ENCODE measurements at places on chromosomes 7 and 10.

DNA sequence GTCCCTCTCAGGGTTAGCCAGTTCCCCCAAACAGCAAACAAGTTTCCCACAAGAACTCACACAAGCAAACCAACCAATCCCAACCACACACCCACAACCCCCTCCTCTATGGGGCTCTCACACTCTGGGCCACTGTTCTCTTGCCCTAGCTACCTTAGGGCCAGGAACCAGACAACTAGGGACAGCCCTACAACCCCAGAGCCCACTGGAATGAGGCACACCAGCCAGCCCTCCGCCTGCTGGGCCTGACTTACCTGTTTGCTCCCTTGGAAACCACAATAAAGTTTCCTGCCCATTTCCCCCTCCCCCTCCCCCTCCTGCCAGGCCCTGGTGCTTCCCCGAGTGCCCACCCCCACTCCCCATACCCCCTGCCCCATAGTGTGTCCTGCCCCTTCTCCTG, 132.6 kb downstream of the WDR11 start:
- no peak for DNase-seq

GRCh38 chr10:117126034-117126433, 12.0 kb downstream of the VAX1 start:
- DNase-seq = no peak

DNA sequence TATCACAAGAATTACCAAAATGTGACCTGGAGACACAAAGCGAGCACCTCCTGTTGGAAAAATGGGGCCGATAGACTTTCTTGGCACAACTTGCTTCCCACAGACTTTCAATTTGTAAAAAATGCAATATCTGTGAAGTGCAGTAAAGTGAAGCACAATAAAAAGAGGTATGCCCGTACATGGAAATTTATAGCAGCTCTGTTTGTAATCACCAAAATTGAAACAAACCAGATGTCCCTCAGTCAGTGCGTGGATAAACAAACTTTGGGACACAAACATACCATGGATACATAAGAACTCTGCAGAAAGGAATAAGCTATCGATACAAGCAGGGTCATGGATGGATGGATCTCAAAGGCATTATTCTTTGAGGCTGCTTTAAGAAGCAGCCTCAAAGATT, 33.6 kb downstream of the ARID5B start:
- no peak for DNase-seq

- DNase-seq = no peak
Observed at GRCh38 chr7:43642897-43643630, 60.2 kb downstream of the STK17A start.

DNA sequence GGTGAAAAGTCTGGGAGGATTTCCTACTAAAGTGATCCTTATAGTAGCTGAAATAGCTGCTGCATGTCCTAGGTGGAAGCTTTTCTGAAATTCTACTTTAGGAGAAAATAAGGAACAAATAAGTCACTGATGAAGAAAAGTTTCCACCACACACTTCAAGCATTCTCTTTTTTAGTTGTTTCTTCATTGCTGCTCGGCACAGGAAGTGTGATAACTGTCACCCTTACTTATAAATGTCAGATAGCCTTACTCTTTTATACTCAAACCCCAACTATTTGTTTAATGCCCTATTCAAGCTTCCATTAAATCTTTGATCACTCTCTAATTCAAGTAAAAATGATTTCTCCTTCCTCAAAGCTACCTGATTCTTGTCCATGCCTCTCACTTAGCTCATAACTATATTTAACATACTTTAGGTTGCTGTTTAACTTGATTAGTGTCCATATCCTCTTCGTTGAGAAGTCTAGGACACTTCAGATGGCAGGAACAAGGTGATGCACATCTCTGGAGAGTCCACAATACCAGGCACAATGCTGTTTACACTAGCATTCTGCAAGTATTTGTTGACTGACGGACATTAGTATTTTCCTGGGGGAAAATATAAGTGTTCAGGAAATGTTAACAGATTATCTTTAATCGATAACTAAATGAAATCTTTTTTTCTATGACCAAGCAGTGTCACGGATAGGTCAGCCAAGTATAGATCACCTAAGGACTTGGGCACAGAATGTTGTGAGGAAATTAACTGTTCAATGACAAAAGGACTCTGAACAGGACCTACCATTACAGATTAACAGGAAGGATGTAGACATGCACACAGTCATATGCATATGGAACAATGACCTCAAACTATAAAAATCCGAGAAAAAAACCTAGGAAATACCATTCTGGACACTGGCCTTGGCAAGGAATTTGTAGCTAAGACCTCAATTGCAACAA, 67.4 kb downstream of the ZNF438 start:
- no peak for DNase-seq

DNA sequence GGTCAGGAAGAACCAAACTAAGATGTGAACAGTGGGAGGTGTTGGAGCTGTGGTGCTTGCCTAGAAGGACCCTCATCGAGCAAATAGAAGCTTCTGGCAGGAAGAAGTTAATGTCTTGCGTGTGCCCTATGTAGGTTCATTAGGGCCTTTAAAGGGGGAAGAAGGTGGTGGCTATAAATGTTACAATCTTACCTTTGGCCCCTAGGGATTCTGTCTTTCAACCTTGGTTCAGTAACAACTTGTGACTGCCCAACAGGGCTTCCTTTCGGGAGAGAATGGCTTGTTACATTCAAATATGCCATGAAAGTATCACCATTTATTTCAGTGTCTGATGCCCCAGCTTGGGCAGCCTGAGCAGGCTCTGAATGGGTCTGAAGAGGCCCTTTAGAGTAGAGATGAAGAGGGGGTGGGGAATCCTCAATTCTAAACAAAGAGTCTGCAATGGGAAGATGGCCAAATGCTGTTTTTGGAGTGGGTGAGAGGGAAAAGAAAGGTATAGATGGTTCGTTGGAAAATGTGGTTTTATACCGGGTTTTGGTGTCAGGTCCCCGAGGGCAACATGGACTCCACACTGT, 108.0 kb downstream of the TCF7L2 start:
- no peak for DNase-seq

- DNase-seq = no peak
Observed at GRCh38 chr7:47572094-47572445, 9.8 kb downstream of the TNS3 start.

DNA sequence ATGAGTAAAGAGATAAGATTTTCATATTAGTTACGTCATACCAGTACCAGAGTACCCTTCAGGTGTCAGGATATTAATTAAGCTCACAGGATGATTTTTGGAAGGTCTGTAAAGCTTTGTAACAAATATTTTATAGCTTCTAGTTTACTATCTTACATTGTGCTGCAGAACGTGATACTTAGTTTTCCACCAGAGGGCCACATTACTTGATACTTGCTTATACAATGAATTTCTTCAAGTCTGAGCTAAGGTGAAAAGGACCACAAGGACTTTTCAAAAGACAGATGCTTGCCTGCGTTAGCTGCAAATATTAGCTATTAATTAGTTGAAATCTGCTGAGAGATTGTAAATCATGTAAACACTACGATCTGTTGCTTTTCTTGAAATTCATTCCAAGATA, 12.2 kb downstream of the FOXP2 start:
- no peak for DNase-seq

DNA sequence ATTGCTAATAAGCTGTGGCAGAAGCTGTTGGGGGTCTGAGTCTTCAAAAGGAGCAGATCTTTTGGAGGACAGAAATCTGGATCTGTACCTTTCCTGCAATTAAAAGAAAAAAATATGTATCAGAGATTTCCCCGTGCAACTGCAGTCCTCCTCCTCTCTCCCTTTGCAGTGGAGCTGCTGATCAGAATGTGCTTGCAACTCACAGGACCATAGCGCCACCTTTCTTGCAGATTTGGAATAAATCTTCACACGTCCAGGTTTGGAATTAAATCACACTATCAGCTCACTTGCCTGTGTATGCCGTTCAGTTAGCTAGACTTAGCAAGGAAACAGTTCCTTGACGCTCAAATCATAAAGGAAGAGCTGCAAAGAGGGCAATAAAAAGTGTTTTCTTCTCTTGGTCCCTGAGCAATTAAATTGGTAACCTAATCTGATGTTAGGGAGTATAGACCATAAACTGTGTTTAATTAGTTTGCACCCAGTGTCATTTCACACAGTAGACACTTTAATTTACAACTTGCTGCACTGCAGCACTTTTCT, 77.4 kb downstream of the PON1 start:
- DNase-seq = peak; percentile 64

DNA sequence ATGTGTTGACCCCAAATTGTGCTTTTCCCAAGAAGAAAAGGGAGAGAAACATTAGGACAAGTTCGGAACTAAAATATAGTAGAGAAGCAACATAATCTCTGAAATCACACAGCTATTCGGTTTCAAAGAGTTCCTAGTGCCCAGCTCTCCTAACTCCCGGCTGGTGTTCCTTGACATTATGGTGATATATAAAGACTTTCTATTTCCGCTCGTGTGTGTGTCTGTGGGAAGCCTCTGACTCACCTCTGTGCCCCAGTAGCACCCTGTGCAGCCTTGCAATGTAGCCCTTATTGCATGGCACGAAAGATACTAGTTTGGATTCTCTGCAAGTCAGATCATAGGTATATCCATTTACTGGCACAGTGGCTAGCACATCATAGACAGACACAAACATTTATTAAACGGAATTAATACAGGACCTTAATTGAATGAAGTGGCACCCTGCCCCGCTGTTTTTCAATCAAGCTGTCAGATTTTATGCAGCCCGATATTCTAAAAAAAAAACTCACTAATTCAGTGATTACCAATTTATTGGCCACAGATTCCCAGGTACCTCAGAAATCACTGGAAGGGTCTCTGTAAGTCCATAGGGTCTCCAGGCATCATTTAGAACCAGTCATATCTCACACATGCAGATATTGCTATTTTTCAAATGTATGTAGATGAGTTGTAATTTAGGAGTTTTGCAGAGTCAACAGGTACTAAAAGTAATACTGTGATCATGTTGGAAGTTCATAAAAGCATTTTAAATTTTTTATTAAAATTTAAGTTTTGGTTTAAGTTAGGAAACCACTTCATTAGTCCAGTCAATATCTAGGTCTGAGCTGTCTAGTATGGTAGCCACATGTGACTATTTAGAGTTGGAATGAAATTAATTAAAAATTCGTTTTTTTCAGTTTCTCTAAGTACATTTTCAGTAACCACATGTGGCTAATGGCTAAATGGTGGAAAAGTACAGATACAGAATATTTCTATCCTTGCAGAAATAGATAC, 43.3 kb downstream of the SFTPD start:
- DNase-seq = peak; percentile 31

DNA sequence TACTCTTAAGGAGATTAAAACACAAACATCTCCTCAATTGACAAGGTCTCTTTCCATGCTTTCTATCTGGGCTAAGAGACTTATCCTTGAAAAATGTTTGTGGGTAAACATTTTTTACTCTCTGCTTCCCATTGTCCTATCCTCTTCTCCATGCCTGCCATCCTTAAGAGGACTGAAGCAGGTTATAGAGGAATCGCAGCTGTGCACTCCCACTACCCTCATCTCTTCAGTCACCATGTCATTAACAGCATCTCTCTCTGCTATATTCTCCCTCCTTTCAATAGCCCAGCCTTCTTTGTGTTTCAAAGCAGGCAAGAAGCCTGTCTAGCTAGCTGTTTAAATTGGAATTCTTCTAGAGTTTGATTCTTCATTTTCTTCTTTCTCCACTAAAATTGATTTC, 22.6 kb downstream of the COL1A2 start:
- DNase-seq = no peak

DNA sequence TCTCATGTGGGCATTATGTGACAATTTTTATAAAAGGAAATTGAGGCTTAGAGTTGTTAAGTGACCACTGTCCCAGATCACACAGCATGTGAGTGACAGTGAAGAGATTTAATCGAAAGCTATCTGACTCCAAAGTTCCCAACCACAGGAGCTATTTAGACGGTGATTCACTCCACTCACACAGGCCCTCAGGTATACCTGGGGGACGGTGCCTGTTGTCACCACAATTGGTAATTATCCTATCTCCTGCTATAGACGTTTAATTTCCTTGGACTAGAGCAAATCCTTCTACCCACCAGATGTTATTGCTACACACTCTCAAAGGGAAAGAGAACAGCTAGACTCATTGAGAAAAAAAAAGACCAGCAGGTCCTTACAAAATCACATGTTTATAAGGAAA, 145.5 kb downstream of the KLF6 start:
- DNase-seq = no peak

GRCh38 chr7:101510297-101510696, 118.8 kb downstream of the MYL10 start:
- DNase-seq = no peak

DNA sequence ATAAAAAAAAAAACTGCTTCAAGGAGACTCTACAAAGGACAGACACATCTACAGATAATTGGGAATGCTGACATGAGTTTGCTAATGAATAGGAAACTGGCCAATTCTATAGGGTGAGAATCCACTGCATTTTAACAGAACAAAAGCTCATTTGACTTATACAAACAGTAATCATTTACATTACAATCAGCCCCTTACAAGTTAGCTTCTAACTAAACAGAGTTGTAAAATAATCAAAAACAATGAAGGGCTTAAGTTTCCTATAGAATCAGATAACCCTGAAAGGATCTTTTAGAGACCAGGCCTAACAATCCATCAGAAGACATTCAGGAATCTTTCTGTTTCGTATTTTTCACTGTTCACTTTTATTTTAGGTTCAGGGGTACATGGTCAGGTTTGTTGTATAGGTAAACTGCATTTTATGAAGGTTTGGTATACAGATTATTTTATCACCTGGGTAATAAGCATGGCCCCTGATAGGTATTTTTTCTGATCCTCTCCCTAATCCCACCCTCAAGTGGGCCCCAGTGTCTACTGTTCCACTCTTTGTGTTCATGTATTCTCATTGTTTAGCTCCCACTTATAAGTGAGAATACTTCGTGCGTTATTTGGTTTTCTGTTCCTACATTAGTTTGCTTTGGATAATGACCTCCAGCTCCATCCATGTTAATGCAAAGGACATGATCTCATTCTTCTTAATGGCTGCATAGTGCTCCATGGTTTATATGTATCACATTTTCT, 131.3 kb upstream of the NOBOX start:
- no peak for DNase-seq

DNA sequence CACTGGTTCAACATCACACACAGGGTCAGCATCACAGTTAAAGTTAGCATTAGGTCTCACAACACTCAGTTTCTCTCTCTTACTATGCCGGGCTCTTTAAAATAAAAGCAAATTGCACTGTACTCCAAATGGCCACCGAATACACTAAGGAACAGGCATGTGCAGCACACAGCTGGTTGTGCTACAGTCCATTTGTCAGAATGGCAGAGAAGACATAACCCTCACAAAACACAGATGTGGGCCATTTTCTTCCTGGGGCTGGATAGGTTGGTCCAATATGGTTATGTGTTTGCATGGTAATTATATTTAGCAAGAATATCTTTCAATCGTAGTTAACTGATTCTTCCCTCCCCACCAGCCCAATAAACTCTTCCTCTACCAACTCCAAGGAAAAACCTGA, 9.0 kb downstream of the JCAD start:
- DNase-seq = no peak
